ENCODE measurements at places on chromosomes 4 and X.
A peak's percentile ranks its signal among the peaks of the same experiment; 100 is the strongest.

- DNase-seq, result no peak
These were observed 243.4 kb upstream of the STS start for GRCh38 chrX:6904156-6904555.

DNA sequence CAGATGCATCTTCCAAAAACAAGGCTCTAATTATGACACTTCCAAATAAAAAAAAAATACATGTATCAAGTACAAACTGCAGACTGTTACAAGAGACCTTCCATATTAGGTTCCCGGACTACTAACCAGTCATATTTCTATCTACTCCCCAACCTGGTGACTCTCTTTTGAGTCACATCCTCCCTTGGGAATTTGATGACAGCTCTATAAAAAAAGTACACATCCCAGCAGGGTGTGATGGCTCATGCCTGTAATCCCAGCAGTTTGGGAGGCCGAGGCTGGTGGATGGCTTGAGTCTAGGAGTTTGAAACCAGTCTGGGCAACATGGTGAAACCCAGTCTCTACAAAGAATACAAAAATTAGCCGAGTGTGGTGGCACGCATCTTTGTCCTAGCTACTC lies 14.9 kb downstream of the RPGR start:
- no peak for DNase-seq

- DNase-seq, result no peak
These were observed 249.3 kb upstream of the PRKX start for GRCh38 chrX:3962511-3963311.

DNA sequence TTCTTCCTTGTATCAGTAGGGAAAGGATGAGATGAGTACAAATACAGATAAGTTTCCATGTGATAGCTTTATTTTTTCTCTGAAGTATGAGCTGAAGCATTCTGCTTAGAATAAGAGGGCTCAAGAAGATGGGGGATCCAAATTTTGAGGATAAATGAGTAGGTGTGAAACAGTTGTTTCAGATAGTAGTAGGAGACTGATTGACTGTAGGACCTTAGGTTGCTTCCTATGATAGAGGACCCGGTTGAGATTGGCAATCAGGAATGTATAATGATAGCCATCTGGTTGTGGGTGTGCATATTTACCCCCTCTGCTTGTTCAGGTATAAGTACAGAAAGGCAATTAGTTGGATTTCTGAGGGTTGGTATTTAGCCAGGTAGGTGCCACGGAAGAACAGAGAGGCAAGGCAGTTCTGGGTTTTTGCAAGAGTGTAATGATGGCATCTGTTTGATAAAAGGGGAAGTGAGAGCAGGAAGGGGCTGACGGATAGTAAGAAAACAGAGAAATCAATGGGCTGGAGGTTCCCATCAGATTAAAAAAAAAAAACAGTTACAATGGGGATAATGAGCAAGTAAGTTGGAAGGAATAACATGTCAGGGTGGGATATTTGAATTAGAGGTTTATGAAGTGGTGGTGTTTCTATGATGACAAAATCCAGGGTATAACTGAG lies 13.7 kb downstream of the OCRL start:
- DNase-seq, result no peak

- DNase-seq, result peak; percentile 65
These were observed 71.9 kb upstream of the PRSS48 start for GRCh38 chr4:151204925-151205524.

- no peak for DNase-seq
These were observed 332.5 kb upstream of the TRAM1L1 start for GRCh38 chr4:117417856-117418255.

GRCh38 chr4:111957116-111957515 lies 188.1 kb upstream of the FAM241A start:
- no peak for DNase-seq

DNA sequence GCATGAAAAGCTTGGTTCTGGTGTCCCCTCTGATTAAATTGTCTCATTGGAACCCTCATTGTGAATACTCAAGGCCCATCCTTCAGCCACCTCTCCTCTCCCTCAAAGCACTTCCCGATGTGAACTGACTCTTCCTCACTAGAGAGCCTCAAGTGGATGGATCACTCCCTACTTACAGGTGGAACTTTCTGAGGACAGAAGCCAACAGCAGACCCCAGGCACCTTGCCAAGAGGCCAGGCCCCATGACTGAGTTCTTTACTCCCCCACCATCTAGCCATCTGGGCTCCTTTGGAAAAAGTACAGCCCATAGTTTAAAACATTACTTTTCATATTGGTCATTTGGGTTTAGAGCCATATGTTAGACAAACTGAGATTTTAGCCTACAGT lies 224.1 kb downstream of the SHROOM3 start:
- DNase-seq, result no peak

DNA sequence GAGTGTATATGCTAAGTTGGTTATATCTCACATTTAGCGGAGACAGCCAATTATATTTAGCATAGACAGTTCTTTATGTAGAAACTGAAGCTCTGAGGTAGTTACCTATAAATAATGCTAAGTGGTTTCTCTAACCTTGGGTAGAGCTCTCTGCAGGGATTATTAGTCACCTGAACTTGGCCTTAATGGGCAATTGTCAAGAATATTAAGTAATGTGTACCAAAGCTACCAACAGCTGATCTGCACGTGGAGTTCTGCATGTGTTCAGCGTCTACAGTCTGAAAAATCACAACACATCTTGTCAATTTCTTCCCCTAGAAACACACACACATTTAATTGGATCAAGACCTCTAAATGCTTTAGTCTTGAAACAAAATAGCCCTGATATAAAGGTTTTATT lies 740.6 kb upstream of the FAM241A start:
- no peak for DNase-seq

- DNase-seq, result no peak
These were observed 680 bp upstream of the ASMTL start for GRCh38 chrX:1453395-1453783.

- DNase-seq, result no peak
These were observed 21.8 kb upstream of the JADE1 start for GRCh38 chr4:128787509-128788311.

GRCh38 chrX:19832191-19832965 lies 55.0 kb downstream of the SH3KBP1 start:
- no peak for DNase-seq

GRCh38 chr4:161577579-161578301 lies 586.1 kb downstream of the FSTL5 start:
- no peak for DNase-seq

DNA sequence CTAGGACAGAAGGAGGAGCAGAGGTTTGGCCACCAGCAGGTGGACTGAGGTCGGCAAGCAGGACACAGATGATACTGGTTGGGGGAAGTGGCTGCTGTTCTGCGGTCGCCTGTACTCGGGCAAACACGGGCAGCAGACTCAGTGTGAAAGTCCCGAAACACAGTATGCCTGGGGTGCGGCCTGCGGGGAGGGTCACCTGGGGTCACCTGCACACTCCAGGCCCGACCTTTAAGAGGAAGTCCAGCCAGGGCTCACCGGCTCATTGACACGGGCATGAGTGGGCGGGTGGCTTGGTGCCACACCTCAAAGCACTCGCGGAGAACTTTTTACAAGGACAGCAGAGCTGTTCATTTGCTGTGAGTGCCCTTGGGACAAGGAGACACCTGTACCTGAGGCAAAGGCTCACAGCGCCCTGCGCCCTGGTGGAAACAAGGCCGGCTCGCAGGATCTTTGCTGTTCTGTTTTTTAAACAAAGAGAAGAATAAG lies 71.5 kb upstream of the MXD4 start:
- DNase-seq, result no peak

DNA sequence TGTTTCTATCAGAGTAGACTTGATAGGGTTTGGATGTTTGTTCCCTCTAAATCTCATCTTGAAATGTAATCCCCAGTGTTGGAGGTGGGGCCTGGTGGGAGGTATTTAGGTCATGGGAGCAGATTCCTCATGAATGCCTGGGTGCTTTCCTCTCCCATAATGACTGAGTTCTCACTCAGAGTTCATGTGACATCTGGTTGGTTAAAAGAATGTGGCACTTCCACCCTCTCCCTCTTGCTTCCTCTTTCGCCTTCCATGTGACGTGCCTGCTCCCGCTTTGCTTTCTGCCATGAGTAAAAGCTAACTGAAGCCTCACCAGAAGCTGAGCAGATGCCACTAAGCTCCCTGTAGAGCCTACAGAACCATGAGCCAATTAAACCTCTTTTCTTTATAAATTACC lies 47.3 kb upstream of the SRPX start:
- no peak for DNase-seq

GRCh38 chrX:12360383-12360782 lies 222.1 kb downstream of the FRMPD4 start:
- no peak for DNase-seq

GRCh38 chrX:16979226-16979625 lies 32.8 kb downstream of the REPS2 start:
- DNase-seq, result no peak

DNA sequence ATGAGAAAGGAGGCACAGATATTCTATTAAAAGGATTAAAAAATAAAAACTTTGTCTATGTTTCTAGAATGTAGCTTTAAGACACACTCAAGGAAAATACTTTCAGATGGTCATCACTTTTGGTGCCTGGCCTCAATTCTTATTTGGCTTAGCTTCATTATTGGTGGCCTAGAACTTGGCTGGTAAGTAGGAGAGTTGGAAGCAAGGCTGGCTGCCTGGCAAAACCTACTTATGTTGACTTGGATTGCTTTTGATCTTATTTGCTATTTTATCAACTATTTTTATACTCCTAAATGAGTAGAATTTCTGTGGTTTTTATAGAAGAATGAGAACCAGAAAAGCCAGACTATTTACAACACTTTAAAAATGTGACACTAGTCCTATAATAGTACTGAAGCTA lies 35.3 kb upstream of the JADE3 start:
- DNase-seq, result no peak

- DNase-seq, result no peak
These were observed 3.8 kb upstream of the DCAF4L1 start for GRCh38 chr4:41977709-41978108.

DNA sequence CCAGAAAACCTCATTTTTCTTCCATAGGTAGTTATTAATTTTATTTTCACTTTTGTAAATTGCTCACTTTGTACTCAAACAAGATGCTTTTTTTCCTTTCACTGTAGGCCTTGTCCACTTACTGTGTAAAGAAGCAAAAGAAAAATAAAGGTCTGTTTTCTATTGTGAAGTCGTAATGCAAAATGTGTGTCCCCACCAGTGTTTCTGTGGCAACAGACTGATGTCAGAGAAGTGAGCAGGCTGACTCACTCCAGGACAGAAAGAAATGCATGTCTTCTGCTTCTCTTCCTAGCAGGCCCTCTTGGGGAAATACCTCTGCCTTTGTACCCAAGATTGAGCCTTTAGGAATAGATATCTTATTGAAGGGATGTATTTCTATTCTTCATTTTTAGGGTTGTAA lies 30.3 kb downstream of the INPP4B start:
- DNase-seq, result peak; percentile 62

DNA sequence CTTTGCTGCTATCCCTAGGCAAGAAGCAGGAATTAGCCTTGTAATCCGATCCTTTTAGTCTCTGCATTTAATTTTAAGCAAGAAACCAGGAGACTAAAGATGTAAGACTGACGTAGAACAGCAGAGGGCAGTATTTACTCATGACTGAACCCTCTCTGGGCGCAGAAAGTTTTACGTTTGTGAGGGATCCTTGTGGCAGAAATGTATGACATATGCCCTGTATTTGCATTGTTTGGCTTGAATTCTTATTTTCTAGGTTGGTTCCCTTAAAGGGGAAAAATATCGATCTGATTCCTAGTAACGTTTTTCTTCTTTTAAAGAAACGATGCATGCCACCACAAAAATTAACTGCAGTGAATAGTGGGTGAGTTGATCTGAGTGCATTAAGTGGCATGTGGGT lies 1.3 kb upstream of the FAT4 start:
- DNase-seq, result peak; percentile 74

DNA sequence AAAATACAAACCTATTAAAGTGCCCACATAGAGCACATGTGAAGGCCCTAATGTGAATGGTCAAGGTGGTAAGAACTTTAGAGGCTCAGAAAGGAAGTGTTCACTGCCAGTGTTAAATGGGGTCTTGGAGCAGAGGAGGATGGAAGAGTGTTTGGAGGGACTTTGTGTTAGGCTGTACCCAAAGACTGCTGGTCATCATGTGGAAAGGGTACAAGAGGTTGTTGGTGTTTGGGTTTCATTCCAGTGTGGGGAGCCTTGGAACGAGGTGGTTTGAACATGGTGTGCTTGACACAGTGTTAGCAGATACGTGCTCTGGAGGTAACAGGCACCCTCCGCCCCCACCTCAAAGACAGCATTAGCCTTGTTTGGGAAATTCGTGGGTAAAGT lies 73.1 kb downstream of the RAPGEF2 start:
- DNase-seq, result no peak

GRCh38 chr4:175561696-175562095 lies 250.4 kb downstream of the GPM6A start:
- DNase-seq, result no peak

DNA sequence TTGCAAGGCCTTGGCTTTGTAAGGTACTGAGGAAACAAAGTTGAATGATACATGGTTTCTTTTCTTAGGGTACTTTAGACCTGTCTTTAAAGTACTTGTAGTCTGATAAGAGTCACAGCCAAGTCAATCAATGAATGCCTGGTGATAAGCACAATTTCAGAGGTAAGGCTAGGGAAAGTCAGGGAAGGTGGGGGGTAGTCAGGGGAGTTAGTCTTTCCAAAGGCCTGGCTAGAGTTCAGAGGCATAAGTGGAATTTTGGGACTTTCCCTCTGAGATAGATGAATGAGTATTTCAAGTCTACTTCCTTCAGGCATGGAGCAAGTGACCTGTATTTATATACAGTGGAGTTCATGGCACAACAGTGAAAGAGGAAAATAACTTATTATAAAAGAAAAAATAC lies 78.3 kb downstream of the SLC4A4 start:
- DNase-seq, result no peak

DNA sequence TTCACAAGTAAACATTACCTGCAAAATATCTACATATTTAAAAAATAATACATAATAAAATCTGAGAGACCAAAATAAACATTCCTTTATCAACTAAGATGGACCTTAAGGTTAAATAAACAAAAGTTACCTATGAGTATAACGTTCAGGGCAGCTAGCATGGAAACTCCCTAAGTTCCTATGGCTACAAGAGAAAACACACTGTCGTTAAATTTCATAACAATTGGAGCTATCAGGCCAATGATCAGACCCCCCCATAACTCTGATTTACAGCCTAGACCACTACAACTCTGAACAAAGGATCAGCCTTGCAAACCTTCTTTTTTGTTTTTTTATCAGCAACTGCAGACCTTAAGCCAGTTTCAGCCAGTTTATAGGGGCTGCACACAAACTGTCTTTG lies 1418.4 kb downstream of the PCDH18 start:
- no peak for DNase-seq

DNA sequence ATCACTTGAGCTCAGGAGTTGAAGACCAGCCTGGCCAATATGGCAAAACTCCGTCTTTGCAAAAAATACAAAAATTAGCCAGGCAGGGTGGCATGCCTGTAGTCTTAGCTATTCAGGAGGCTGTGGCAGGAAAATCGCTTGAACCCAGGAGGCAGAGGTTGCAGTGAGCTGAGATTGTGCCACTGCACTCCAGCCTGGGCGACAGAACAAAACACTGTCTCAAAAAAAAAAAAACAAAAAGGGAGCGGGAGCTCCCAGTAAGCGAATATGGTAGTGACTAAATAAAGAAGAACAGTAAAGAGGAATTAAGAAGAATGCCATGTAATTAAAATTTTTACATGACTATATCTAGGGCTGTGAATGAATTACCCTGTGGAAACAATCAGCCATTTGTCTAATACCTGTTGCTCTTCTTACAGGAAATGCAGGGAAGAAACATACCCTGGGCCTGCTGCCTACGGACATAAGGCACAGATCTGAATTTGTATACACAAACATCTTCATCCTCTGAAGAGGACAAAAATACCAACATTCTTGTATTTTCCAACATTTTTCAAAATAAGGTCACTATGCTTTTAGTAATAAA lies 11.4 kb downstream of the WDFY3 start:
- no peak for DNase-seq

Measured in islet precursor cell (in vitro differentiated cells).